ENCODE measurements at places on chromosomes 6 and 20.
A peak's percentile ranks its signal among the peaks of the same experiment; 100 is the strongest.

DNA sequence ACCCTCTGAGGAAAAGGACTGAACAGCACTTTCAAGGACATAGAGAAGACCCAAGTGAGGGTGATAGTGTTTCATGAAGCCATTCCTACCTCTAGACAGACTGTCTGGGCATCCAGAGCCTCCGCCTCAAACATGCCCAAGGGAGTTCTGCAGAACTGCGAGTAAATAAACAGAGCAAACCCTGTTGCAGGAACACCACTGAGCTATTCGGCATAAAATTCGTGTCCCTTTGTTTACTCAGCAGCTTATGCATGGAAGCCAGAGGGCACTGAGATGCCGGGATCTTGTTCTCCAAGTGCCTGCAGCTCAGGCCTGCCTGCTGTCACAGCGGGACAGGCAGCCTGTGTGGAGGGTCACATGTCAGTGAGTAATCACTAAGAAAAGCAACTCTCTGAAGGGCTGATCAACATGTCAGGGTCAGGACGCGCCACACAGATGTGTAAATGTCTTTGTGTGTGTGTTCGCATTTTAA is 164.9 kb upstream of the HEY2 start:
- DNase-seq, result no peak

DNA sequence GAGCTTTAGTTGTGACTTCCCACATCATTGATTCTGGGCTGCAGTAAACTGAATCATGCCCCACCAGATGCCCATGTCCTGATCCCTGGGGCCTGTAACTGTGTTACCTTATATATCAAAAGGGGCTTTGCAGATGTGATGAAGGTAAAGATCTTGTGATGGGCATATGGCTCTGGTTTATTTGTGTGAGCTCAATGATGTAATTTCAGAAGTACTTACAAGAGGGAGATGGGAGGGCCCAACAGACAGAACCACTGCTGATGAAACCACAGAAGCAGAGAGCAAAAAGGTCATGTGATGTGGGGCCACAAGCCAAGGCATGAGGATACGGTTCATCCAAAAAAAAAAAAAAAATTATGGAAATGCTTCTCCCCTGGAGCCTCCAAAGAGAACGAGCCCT is 118.7 kb downstream of the TOX2 start:
- no peak for DNase-seq

- DNase-seq, result no peak
Measured at GRCh38 chr20:4083098-4083865, 67.9 kb upstream of the RNF24 start.

- peak; percentile 29 for DNase-seq
Measured at GRCh38 chr6:139027620-139028182, 844 bp upstream of the ABRACL start.

DNA sequence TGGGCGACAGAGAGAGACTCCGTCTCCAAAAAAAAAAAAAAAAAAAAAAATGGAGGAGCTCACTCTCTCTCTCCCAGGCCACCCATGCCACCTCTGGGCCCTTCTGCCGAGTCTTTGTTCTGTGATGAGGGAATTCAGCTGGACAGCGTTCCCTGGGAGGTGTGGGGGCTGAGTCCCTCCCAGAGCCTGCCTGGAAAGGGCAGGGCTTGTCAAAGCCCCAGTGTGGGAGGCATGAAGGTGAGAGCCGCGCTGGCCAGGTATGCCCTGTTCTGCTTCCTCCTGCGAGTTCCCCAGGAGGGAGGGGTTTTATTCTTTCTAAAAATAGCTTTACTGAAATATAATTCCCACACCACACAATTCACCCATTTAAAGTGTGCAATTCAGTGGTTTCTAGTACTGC is 69.6 kb downstream of the TMEM242 start:
- no peak for DNase-seq

- DNase-seq, result peak; percentile 76
Measured at GRCh38 chr20:36572701-36573102, 695 bp upstream of the TGIF2 start.

GRCh38 chr6:142708651-142709050 is 236.3 kb downstream of the HIVEP2 start:
- DNase-seq, result no peak

DNA sequence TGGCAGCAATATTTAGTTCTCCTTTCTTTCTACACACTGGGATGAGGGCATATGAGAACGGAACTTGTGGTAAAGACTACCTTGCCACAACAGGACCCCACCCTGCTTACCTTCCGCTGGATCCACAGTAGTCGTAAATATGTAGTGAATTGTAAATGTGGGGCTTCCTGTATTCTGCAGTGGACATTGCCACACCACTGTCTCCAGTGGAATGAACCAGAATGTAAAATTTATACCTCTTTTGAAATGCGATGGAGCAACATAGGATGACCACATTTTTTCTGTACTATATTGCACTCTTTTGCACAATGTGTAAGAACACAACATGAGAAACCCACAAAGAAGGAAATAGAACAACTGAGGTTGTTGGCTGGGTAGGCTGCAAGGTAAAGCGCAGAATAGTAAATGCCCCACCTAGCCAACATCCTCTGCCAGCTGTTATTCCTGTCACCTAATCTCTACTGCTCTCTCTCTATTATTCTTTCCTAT is 16.1 kb upstream of the RIPOR2 start:
- DNase-seq, result peak; percentile 97

GRCh38 chr6:123745895-123746294 is 57.8 kb upstream of the NKAIN2 start:
- DNase-seq, result no peak

DNA sequence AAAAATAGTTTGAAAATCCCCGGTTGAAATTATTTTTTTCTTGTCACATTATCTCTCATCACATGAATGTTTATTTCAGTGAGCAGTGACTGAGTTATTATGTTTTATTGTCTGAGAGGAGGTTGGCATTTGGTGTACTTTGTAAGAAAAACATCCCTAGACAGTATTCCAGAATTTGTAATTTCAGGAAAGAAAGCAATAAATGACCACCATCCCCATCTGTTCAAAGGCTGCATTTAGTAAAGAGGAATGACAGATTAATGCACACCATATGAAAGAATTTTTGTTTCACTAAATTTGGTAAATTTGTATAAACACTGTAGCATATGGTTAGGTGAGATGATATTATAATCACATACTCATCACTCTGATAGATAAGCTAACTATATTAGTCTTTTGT is 57.1 kb upstream of the FUT9 start:
- no peak for DNase-seq

- no peak for DNase-seq
Measured at GRCh38 chr20:31516166-31516565, 1.9 kb downstream of the HM13 start.

DNA sequence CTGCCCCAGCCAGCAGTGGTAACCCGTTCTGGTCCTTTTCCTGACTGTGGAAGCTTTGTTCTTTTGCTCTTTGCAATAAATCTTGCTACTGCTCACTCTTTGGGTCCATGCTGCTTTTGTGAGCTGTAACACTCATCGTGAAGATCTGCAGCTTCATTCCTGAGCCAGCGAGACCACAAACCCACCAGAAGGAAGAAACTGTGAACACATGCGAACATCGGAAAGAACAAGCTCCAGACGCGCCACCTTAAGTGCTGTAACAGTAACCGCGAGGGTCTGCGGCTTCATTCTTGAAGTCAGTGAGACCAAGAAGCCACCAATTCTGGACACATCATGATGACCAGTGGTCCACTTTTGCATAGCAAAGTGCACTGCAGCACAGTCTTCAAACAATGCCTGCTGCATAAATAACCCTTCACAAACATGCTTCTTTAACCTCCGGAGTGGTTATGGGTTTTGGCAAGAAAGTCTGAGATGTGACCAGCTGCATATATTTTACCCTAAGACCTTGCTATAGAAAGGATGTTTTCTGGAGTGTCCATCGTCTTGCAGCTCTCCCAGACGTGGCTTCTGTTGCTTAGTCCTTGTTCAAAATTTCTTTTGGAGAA is 8.9 kb upstream of the MUC22 start:
- no peak for DNase-seq

Measured in inflammatory macrophage (primary cell).